Bone marrow (tissue), 2 donors: ENCODE measurements at places on chromosomes 5 and 9.

DNA sequence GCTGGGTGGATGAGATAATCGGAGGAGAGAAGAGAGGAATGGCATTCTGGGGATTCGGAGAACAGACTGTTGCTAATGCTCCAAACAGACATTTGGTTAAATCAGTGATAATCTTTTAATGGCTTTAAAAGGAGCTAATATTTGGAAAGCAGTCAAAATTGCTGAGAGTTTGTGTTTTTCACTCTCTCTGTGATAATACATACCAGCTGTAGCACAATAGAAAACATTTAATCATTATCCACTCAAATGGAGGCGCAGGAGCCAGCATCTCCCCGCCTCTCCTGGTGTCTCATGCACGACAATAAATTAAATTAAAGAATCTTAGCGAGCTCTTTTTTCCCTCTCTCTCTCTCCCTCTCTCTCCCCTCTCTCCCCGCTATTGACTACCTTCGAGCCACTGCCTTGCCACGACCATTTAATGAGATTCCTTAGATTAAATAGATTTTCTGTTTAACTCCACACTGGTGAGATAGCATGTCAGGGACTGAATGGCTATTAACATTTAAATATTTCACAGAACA is 268.6 kb upstream of the MVB12B start:
- DNase-seq = no peak

DNA sequence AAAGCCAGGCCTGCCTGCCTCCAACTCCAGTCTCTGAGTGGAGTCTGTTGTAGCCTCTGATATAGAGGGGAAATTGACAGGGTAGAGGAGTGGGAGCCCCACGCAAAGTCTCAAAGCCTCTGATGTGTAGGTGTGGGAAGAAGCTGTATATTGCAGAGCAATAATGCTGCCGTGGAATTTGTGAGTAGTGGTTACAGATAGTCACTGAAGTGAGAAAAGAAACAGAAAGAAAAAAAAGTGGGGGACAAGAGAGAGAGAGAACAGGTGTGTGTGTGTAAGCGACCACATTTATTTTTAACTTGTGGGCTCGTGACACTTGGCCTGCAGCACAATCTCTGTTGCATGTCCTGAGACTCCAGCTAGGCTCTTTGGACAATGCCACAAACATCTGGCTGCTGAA is 227.8 kb downstream of the NSG2 start:
- DNase-seq = no peak

GRCh38 chr9:18692268-18692667 is 218.3 kb downstream of the ADAMTSL1 start:
- no peak for DNase-seq

DNA sequence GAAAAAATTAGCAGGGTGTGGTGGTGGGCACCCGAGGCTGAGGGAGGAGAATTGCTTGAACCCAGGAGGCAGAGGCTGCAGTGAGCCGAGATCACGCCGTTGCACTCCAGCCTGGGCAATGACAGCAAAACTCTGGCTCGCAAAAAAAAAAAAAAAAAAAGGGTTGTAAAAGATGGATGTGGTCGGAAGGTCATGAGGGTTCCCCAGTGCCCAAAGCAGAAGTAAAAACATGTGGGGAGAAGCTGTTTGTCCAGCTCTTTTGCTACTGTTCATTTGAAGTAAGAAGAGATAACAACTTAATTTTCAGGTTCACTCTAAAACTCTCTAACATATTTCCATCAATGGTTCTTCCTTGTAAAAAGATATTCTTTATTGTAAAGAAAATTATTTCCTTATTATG is 57.1 kb upstream of the GOLPH3 start:
- DNase-seq = peak; percentile 56

GRCh38 chr5:132662925-132663770 is 5.2 kb downstream of the IL13 start:
- no peak for DNase-seq

DNA sequence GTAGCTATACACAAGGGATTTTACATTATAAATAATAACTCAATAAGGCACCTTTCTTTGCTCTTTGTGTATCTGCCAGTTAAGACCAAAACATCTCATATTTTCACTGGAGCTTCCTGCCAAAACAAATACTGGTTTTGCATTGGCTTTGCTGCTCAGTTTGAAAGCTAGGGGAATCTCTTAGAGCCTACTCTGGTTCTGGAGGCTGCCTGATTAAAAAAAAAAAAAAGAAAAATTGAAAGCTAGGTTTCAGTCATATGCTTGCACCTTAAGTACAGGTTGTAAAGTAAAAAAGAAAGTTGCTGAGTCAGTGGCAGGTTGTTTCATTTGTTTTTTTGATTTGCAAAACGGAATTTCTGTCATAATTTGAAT is 2.3 kb downstream of the DENND4C start:
- no peak for DNase-seq

DNA sequence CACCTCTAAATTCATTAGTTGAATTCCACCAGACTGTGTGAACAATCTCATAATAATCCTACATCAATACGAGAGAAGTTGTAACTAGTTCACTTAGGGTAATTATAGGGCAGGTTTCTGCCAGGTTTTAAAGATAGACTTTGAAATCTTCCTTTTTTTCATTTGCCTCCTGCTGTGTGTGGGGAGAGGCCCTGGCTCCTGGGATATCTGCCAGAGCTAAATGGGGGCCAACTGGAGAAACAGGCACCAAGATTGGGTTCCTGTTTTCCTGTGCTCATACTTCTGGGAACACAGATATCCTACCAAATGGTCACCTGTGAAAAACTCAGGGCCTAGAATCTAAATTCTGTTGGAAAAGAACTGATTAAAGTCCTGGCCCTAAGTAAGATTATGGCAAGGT is 42.3 kb downstream of the SH3RF2 start:
- DNase-seq = no peak

DNA sequence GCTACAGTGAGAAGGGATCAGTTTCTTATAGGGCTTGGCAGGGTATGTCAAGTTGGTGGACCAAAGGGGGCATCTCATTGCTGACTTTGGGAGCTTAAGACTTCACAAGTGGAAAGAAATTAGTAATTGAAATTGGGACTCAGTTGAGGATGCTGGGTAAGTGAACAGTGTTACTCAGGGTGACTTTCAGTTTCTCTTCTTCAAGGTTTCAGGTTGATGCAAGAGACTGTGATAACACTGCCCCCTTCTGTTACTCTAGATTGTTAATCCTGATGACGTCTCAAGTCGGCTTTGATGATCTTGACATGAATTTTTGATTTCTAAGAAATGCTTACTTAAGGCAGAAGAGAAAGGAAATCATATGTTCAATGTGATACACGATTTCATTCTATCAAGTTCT is 21.3 kb downstream of the KCTD16 start:
- no peak for DNase-seq

GRCh38 chr5:43152946-43153345 is 32.2 kb downstream of the ZNF131 start:
- DNase-seq = no peak

DNA sequence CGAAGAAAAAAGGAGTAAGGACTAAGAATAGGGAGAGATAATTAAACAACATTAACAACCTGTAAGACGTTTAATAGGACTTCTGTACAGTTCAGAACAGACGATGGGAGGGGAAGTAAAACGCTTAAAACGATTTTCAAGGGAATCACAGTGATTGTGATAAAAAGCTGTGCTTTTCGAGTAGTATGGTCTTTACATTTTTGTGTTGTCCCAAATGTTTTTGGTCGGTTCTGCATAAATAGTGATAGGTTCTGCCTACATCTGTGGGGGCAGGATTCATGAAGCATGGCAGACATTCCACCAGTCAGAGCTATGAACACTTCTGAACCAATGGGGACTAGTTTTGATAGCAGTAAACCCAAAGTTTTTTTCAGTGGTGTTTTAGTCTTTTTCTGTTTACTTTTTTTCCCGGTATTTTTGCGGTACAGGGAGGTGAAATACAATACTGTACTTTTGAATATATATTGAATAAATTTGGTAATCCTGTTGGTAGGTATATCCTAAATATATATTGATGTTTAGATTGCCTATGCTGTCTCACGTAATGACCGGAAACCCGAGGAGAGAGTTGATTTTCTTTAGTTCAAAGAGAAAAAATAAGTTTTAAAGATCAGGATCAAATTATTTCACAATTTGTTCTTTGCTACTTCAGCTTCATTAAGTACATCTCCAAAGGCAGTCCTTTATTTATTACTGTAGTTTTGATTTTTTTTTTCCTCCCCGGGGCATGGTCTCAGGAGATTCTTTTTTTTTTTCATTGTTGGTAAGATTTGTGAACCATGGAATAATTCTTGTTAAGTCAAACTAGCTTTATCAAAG is 1.3 kb downstream of the ERBIN start:
- DNase-seq = no peak

DNA sequence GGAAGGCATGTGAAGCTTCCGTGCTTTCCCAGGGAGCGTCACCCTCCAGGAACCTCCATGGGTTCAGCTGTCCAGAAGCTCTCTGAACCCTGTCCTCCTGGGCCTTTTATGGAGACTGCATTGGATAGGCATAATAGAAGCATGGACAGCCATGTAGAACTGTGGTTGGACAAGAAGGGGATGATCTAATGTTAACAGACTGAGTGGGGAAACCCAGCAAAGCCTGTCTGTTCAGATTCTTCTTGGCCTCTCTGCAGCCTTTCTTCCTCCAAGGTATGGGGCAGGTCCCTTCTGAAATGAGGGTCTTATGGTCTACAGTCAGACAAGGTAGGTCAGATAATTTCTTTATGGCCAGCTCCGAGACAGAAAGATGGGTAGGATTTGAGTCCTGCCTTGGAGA is 59.1 kb upstream of the CTNNA1 start:
- no peak for DNase-seq

GRCh38 chr5:124729720-124730359 is 16.6 kb downstream of the ZNF608 start:
- DNase-seq = no peak

- no peak for DNase-seq
Measured at GRCh38 chr5:128099944-128100343, 16.4 kb downstream of the SLC12A2 start.

DNA sequence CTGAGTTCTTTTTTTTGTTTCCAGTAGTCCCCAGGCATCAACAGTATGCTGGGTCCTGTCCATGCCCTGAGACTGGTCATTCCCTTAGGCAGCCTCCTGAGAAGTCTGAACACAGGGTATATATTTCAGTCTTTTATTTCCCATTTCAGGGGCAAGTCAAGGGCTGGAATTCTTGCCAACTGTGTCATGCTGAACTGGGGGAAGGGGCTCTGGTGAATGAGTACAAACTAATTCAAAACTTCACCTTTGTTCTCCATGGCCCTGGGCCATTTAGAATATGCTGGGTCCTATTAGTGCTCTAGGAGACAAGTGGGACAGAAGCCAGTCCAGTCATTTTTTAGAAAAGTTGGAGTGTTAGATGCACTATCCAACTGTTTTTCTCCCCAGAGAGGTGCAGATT is 170.3 kb downstream of the TMC1 start:
- DNase-seq = no peak

GRCh38 chr9:2623288-2624050 is 1.9 kb downstream of the VLDLR start:
- no peak for DNase-seq
